Mucosa of descending colon (tissue), 3 donors: ENCODE measurements at places on chromosomes 4 and X. TPM values are rescaled to one million over a fixed set of nuclear protein-coding genes. Genes with fewer than 3 reads are reported as not detected.

GPR34 gene
- 11.4 TPM for total RNA-seq

KIF4A gene
- 10.7 TPM for total RNA-seq

- no peak for DNase-seq
These were observed 145.7 kb upstream of the NUDT6 start for GRCh38 chr4:123068081-123068480.

SAGE1 gene
- not detected for total RNA-seq

DNA sequence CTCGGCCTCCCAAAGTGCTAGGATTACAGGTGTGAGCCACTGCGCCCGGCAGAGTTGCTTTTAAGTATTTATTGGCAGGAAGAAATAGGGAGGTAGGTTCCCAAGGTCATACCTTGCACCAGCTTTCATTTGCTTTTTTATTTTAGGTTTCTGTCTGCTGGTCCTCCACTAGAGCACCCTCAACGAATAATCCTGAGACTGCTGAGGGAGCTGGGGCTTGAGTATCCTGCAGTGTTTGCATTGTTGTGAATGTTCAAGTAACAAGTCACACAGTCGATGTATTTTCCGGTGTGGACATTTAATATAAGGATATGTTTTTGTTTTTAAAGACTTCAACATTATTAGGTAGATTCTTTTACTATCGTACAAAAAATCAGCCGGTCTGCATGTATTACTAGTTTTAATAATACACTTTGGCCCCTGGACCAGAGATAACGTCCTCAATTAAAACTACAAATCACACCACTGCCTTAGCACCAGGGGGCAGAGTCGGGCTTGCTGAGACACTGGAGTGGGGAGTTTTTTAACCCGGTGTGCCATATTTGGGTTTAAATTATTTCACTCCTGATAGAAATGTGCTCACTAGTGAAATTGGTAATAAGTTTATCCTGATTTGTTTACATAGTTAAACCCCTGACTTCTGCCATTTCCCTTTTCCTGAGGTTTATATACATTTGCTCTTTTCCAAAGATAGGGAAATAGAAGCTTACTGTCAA lies 11.6 kb downstream of the SMIM20 start:
- peak; percentile 71 for DNase-seq

GRCh38 chr4:47737326-47737725 lies 100.5 kb downstream of the CORIN start:
- DNase-seq, result no peak

MAGEA9B gene
- total RNA-seq, result not detected

SSX2B gene
- not detected for total RNA-seq

GRCh38 chr4:3445111-3445820 lies 3.5 kb downstream of the HGFAC start:
- DNase-seq, result peak; percentile 37

WAS gene
- 5.3 TPM for total RNA-seq

GRCh38 chr4:89939546-89939945 lies 44.9 kb downstream of the MMRN1 start:
- no peak for DNase-seq

DNA sequence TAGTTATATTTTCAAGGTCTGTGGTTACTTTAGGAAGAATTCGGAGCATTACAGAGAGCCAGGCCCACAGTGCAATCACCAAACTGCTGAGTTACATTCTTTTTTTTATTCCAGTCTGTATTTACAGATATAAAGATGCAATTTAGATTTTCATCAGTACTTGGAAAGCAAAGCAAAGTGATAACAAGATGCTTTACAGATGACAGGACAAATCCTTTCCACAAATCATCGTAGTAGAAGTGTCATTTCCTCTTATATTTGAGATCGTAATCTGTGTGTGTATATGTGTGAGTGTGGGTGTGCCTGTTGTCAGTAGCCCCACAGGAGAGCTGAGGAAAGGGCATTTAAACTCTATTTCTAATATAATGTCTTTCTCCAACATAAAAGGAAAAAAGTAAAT lies 1893.7 kb downstream of the STIM2 start:
- DNase-seq, result no peak

- no peak for DNase-seq
These were observed 35.8 kb upstream of the SHISA3 start for GRCh38 chr4:42361456-42361855.

- no peak for DNase-seq
These were observed 33.9 kb downstream of the NAA11 start for GRCh38 chr4:79292008-79292407.

DNA sequence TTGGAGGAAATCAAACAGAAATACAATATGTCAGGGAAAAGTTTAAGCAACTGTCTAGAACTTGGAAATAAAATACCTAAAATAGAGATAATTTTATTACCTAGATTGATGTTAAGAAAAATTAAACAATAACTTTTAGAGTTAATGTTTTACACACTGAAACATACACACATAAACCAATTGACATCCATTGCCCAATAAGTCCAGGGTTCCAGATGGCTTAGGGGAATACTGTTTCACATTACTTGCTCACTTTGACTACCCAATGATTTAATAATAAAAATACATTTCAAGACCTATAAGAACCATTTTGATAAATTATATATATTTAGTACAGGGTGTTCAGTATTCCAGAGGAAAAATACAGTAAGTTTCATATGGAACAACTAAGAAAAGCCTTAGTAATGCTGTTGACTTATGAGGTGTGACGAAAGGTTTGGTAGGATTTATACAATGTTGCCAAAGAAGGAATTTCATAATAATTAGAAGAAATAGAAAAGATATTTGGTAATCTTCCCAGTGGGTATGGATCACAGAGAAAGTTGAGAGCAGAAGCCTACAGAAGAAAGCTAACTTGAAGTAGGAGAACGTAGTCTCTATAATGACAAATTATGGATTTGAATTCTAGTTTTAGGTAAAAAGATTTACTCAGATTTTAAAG lies 23.0 kb upstream of the UGT2B4 start:
- DNase-seq, result no peak

- DNase-seq, result no peak
These were observed 63.5 kb downstream of the SHROOM3 start for GRCh38 chr4:76498550-76498949.

TMEM165 gene
- total RNA-seq, result 85.8 TPM

GRCh38 chr4:143396695-143397094 lies 60.0 kb downstream of the GAB1 start:
- no peak for DNase-seq

IL2RG gene
- 104 TPM for total RNA-seq
